ENCODE measurements at places on chromosomes 12 and 14. TPM values are rescaled to one million over a fixed set of nuclear protein-coding genes. Genes with fewer than 3 reads are reported as not detected.

Gene ACOT4
- 1.5 TPM for total RNA-seq

DNA sequence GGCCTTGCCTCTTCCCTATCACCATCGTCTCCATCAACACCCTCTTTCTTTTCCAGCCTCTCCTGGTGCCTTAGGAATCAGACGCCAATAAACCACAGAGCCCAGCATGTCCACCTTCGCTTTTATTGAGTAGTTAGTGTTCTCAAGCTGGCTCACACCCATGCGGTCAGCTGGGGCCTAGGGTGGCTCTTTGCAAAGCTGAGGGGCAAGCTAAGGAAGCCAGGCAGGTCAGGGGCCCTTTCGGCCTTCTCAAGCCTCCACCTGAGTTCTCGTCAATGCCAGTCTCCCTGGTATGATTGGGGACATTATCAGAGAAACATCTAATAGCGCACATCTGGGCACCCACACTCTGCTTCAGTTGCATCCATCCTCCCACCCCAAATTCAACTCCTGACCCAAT is 737 bp upstream of the TEX52 start:
- no peak for DNase-seq

Gene MGP
- 280 TPM for total RNA-seq

- no peak for DNase-seq
Measured at GRCh38 chr12:88752183-88752582, 171.9 kb upstream of the KITLG start.

GRCh38 chr14:32692441-32692840 is 246.2 kb upstream of the NPAS3 start:
- DNase-seq = no peak

GRCh38 chr14:95500201-95500681 is 16.2 kb downstream of the SYNE3 start:
- DNase-seq = no peak

- DNase-seq = no peak
Measured at GRCh38 chr14:86613786-86614185, 1083.8 kb downstream of the FLRT2 start.

Gene VASH1
- total RNA-seq = 26.3 TPM

GRCh38 chr12:66733839-66734238 is 55.0 kb upstream of the GRIP1 start:
- no peak for DNase-seq

DNA sequence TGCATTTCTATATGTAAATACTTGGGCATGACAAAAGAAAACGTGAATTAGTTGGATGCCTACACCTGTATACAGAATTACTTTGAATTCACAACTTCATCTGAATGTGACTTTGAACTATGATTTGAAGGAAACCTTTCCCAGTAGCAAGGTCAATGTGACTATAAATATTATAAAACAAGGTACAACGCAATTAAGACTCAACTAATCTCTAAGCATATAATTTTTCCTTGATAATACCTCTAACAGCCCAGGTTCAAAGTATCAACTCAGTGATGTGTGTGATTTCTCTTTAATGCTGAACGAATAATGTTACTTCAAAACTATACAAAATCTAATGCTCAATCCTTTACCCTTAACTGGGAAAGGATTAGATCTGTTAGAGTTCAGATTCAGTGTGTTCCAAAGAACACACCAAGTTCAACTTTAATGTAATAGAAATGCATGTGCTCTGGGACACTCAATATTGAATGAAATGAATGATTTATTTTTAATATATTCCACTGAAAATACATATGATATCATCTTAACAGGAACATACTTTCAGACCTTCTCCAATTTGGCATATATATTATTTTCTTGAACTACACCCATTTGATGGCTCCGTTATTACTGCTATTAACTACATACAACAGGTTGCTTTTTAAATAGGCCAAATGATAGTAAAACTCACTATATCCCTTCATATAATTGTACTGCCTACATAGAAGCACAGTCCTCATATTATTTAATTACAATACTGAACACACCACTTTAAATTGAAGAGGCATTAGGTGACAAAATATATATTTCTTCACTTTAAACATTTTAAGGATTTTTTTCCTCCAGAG is 40.1 kb upstream of the MTERF2 start:
- no peak for DNase-seq

GRCh38 chr12:92547420-92547819 is 155.4 kb upstream of the PLEKHG7 start:
- no peak for DNase-seq

GRCh38 chr12:112813836-112814235 is 22.3 kb downstream of the RPH3A start:
- no peak for DNase-seq

Gene SERPINA3
- total RNA-seq = 1.5 TPM

DNA sequence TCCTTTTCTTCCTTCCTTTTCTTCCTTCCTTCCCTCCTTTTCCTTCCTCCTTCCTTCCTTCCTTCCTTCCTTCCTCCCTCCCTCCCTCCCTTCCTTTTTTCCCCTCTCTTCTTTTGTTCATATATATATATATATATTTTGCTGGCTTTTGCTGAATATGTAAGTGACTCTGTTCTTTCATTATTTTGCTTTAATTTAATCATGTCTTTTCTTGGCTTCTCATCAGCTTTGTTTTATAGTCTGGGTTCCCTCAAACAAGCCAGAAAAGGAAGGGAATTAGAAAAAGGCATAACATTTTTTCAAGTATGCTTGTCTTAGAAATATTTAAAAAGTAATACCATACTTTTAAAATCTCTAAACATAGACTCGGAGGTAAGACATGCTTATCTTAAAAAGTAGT is 219.9 kb upstream of the ATXN7L3B start:
- no peak for DNase-seq

DNA sequence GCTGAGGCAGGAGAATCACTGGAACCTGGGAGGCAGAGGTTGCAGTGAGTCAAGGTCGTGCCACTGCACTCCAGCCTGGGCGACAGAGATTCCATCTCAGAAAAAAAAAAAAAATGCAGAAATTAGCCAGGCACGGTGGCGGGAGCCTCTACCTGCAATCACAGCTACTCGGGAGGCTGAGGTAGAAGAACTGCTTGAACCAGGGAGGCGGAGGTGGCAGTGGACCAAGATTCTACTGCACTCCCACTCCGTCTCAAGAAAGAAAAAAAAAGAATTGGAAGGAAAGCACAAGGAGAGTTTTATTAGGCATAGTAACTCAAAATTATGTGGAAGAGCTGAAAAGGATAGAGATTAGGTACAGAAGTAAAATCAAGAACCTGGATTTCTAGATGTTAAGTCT is 20.8 kb upstream of the AMHR2 start:
- no peak for DNase-seq

DNA sequence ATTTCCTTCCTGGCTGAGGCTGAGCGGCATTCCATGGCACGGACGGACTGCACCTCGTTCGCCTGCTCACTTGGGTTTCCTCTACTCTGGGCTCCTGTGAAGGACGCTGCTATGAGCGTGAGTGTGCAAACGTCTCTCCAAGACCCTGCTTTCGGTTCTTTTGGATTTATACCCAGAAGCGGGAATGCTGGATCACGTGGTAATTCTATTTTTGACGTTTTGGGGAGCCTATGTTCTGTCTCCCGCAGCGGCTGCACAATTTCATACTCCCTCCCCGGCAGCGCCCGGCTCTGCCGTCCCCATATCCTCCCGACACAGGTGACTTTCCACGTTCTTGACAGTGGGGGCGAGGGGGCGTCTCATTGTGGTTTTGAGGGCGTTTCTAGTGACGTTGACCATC is 20.6 kb downstream of the MMP17 start:
- DNase-seq = no peak

Gene PLD4
- 30.7 TPM for total RNA-seq
